Psoas muscle (tissue), 8 donors: ENCODE measurements at places on chromosomes 5 and 9. TPM values are rescaled to one million over a fixed set of nuclear protein-coding genes. Genes with fewer than 3 reads are reported as not detected.

Gene SAXO1
- 0.08 TPM for total RNA-seq

Gene MZB1
- 0.57 TPM for total RNA-seq

Gene ZNF454
- 0.16 TPM for total RNA-seq

Gene INSL4
- total RNA-seq, result not detected

Gene OR2K2
- not detected for total RNA-seq

Gene CDK7
- total RNA-seq, result 19.0 TPM

Gene EPB41L4A
- total RNA-seq, result 5.8 TPM

Gene CDX1
- not detected for total RNA-seq

Gene ROPN1L
- not detected for total RNA-seq

Gene SOHLH1
- total RNA-seq, result not detected

Gene SLC6A19
- not detected for total RNA-seq

Gene FBP1
- total RNA-seq, result 1.4 TPM

Gene EMB
- 3.7 TPM for total RNA-seq

Gene WWC1
- not detected for total RNA-seq

Gene TGFBI
- total RNA-seq, result 35.9 TPM

Gene ADGRV1
- total RNA-seq, result not detected

Gene FBXW2
- 27.5 TPM for total RNA-seq

Gene DNM1
- total RNA-seq, result 5.4 TPM

Gene SLCO4C1
- total RNA-seq, result not detected

Gene C9orf72
- 26.8 TPM for total RNA-seq

Gene SLF1
- 1.2 TPM for total RNA-seq

Gene SOX30
- not detected for total RNA-seq

Gene RICTOR
- 46.7 TPM for total RNA-seq

Gene GRIN3A
- total RNA-seq, result not detected

Gene PCDHGB5
- total RNA-seq, result 3.7 TPM

Gene IFNK
- not detected for total RNA-seq

Gene UBAP1
- total RNA-seq, result 65.9 TPM

Gene RFK
- 14.7 TPM for total RNA-seq

Gene GMCL2
- not detected for total RNA-seq

Gene WDR5
- total RNA-seq, result 29.0 TPM

Gene CDC42SE2
- 10.5 TPM for total RNA-seq

Gene NEURL1B
- 17.9 TPM for total RNA-seq

Gene SHOC1
- not detected for total RNA-seq

Gene ZNF79
- total RNA-seq, result 8.0 TPM

Gene FOXD4
- 0.13 TPM for total RNA-seq

Gene ASS1
- total RNA-seq, result 68.8 TPM

Gene GNA14
- total RNA-seq, result 0.46 TPM
